T-helper 1 cell (primary cell): ENCODE measurements at places on chromosomes 6 and 20.

DNA sequence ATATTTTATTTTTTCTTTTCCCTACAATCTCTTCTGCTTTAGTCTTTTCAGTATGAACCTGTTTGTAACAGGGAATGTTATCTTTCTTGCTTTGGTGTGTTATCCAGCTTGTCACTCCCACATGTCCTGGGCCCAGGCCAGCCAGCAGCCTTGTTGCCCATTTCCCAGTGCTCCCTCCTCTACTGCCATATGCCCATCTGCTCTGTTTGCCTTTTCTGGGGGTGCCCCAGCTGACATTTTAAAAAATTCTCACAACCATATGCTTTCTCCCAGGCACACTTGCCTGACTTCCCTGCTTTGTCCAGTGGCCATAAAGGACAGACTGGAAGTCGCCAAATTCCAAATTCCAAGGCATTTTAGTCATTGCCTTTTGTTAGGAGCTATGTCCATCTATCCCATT lies 23.6 kb upstream of the LMBRD1 start:
- no peak for DNase-seq

GRCh38 chr20:62104791-62105345 lies 17.4 kb upstream of the LSM14B start:
- no peak for DNase-seq

DNA sequence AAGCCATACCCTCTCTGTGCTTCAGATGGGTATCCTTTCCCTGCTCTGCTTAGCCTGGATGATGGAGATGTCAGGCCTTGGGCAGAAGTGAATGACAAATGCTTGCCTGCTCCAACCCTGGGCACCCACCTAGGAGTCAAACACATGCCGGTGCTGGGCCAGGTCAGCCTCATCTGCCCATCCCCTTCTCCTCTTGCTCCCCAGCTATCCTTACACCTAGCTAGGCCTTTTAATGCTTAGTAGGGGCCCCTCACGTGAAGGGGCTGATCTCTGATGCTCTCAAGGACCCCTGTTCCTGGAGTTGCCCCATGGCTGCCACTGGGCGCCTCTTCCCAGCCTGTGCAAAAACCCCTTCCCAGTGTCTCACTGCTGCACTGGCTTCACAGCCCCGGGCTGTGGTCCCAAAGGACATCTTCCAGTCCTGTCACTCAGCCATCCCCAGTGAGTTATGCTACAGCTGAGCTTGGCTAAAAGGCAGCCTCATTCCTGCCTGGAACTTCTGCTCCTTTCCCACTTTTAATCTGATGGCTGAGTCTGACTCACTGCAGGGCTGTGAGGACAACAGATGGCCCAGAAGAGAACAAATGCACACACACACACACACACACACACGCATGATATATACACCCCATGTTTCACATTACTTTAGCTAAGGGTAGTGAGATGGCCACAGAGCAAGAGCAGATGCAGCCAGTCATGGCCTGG lies 12.8 kb upstream of the SDCBP2 start:
- no peak for DNase-seq

GRCh38 chr6:44800171-44800783 lies 412.8 kb downstream of the CDC5L start:
- DNase-seq, result no peak

DNA sequence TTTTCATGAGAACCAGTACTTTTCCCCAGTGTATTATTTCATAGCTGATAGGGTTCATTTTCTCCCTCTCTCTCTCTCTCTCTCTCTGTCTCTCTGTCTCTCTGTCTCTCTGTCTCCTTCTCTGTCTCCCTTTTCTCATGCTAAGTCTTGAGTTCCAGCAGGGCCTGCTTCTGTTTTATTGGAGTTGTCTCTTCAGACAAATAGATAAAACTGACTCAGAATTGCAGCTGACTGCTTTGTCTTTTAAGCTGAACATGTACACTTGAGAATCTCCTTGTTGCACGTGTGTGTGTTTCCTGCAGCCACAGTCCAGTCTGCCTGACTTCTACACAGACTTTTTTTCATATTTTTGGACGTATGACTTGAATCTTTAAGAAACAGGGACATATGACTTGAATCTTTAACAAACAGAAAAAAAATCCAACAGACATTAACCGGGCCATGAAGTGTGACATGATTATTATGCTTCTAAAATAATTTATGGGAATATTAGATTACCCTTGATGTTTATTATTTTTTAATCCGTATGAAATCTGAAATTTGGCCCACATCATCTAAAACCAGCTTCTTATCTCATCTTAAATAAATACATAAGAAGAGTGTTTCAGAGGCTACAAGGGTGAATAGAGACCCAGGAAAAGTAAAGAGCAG lies 71.5 kb downstream of the JAG1 start:
- no peak for DNase-seq
